ENCODE measurements at places on chromosomes 4 and X. TPM values are rescaled to one million over a fixed set of nuclear protein-coding genes. Genes with fewer than 3 reads are reported as not detected.

COL4A6 gene
- total RNA-seq = 3.0 TPM

- DNase-seq = no peak
Observed at GRCh38 chrX:97692575-97692974, 808.9 kb downstream of the RPA4 start.

GRCh38 chr4:16125571-16126445 lies 42.0 kb upstream of the PROM1 start:
- no peak for DNase-seq

- no peak for DNase-seq
Observed at GRCh38 chr4:168945291-168945690, 64.8 kb downstream of the CBR4 start.

GRCh38 chrX:134806707-134807038 lies 148.4 kb upstream of the PLAC1 start:
- DNase-seq = no peak

DNA sequence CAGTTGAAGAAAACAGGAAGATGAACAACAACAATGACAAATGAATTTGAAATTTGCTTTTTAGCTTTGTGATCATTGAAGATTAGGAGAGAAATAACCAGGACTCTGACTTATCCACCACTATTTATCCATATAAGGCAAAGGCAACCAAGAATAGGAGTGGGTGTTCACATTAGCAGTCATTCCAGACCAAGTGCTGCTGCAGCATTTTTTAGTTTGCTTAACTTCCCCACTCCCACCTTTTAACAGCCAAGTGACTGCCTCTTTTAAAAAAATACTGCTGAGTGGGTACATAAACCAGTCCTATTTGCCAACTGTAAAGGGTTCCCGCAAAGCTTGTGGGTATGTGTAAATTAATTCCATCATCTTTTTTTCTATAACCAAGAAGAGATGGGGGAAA lies 230.9 kb downstream of the IQCM start:
- no peak for DNase-seq

DNA sequence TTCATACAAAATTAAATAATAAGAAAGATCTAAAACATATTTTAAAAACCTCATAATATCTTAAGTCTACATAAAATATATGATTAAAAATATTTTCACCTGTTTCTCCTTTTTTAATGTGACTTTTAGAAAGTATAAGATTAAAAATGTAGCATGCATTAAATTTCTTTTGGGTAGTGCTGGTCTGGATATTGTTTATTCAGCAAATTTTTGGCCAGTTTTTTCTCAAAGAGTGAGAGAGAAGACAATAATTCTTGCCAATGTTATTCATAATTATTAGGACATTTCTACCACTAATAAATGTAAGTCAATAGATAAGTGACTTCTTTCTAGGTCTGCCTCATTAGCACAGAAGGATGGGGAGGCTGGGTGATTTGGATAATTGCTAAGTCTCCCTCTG lies 14.1 kb downstream of the MAGEB1 start:
- no peak for DNase-seq

DNA sequence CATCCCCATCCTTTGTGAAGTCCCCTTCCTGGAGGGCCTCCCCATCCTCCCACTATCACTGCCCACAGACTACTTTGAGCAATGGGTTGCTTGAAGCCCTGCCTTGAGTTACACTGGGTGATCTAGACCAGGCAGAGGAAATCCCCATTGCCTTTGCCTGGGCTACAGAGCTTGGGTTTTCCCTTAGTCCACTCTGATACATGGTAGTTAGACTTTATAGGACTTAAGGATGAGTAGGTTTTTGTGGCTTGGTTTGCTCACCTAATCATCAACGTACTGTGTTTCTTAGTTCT lies 56.6 kb downstream of the TMEM131L start:
- DNase-seq = no peak

DNA sequence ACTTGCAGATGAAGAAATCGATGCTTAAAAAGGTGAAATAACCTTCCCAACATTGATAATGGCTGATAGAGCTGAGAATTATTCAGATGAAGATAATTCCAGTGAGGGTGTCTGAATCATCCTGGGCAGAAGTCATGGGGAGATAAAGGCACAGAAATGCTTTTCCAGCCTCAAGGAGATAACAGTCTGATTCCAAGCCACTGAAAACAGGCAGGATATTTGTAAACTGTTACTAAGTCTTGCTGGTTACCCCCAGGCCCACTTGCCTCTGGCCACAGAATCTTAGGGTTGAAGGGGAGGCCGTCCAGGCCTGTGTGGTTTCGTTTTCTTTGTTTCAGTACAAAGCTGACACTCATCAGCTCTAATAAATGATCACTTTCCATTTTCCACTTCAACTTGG lies 158.5 kb downstream of the SH3KBP1 start:
- no peak for DNase-seq

DNA sequence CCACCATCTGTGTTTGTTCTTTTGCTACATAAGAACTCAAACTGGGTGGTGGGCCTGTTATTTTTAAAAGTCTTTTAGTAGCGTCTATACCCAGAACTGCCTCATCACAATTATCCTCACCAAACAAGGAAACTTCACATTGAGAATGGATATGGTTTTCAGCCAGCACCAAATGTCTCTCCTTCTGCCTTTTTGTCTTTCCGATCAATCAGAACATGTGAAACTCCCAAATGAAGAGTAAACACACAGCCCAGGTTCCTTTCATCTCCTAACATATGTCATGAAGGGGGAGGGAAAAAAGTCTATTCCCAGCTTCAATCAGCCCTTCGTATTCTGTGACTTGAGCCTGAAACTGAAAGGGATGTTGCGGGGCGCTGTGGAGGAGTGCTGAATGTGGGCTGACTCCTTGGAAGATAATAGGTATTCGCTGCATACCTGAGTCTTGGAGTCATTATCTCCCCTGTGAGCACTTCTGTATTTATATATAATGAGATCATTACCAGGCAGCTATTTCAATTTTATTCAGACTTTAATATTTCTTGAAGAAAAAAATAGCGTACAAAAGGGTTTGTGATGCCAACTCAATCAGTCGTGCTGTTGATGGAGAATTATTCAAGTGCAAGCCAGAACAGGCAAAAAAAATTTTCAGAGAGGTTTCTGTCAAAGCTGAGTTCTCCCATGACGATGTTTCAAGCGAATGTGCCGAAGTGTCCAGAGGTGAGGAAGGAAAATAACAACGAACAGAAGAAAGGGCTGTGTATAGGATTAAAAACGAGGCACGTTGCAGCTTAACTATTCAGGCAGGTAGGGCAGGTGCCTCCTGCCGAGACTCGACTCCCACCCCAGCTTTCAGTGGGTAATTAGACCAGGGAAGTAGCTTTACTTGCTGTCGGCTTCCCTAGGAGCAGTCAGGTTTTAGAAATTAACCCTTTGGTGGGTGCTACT lies 163.9 kb upstream of the NOCT start:
- DNase-seq = no peak

DNA sequence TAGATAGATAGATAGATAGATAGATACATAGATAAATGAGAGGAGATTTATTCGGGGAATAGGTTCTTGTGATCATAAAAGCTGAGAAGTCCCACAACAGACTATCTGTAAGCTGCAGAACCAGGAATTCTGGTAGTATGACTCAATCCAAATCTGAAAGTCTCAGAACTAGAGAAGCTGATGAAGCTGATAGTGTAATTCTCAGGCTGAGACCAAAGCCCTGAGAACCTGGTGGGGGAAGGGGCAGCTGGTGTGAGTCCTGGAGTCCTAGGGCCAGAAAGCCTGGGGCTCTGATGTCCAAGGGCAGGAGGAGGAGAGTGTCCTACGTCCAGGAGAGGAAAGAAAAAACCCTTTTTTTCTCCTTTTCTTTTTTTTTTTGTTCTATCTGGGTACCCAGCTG lies 8.0 kb upstream of the BANK1 start:
- DNase-seq = no peak

DNA sequence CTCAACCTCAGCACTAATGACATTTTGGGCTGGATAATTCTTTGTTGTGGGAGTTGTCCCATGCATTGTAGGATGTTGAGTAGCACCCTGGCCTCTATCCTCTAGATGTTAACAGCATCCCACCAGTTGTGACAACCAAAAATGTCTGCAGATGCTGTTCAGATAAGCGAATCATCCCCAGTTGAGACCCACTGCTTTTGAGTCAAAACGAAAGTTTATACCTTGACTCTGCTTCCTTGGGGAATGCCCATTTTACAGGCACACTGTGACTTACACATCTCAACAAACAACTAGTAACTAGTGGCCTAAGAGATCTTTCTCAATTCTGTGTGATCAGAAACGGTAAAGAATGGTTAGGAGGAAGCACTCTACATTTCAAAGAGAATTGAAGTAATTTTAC lies 37.0 kb downstream of the SEPSECS start:
- no peak for DNase-seq

Data from esophagus squamous epithelium (tissue), 5 donors.